ENCODE measurements at places on chromosomes 5 and 9.

- no peak for DNase-seq
Observed at GRCh38 chr9:137265496-137266161, 10.5 kb downstream of the NELFB start.

DNA sequence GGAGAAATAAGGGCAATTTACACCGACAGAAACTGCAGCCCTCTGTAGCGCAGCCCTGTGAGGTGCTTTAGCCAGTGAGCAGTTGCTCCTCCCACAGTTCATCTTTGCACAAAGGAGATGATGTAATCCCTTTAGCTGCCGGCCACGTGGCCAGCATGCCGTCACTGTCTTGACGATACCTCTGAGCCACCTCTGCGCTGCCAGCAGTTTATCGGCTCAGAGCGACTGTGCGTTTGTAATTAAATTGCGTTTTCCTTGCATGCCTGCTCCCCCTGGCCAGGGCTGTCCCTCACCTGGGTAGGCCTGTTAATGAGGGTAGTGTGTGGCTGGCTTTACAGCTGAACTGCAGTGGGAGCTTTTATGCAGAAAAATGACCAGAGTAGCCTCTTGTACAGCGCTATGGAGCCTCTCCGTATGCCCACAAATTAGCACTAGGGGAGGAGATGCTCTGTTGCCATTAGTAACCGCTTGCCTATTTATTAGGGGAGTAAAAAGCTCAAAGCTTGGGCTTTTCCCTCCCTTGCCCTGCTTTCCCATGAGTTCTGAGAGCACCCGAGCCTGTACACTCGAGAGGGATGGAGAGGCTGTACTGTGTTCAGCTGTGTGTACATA is 107.0 kb downstream of the TRIO start:
- DNase-seq, result peak; percentile 93

- DNase-seq, result peak; percentile 75
Observed at GRCh38 chr9:131748411-131748955, 8.6 kb upstream of the RAPGEF1 start.

DNA sequence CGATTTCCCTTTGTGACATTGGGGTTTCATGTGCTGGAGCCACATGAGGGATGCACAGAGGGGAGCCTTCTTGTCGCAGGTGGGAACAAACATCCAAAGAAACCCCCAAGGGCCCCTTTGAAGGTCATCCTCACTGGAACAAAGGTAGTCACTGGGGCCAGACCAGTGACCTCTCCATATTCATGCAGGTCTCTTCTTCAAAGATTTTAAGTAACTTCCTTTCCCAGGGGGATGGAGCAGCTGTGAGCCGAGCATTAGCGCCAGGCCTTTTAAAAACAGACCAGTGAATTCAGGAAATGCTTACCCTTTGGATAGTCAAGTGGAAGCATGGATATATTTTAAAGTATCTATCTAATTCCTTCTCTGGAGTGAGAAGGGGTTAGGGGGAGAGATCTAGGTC is 33.0 kb downstream of the DAPK1 start:
- DNase-seq, result no peak

DNA sequence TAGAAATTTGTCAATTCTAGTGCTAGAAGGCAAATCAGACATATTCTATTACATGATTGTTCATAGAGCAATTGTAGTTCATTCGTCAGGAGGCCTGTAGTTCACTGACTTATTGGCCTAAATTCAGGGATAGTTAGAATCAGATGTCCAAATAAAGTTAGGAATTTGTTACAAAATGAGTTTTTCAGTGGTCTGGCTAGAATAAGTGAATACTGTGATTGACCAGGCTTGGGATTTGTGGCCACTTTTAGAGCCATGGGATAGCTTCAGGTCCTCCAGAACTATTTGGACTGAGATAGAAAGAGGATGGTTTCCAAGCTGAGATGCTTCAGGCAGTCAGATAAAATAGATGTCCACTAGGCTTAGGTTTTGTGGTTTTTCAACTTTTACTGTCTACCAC is 199.1 kb upstream of the MPDZ start:
- DNase-seq, result no peak

GRCh38 chr9:35616681-35617459 is 1.3 kb downstream of the CD72 start:
- DNase-seq, result no peak

- DNase-seq, result no peak
Observed at GRCh38 chr5:172186114-172186695, 1.8 kb downstream of the STK10 start.

GRCh38 chr5:149442563-149443182 is 63.6 kb upstream of the IL17B start:
- DNase-seq, result peak; percentile 34

DNA sequence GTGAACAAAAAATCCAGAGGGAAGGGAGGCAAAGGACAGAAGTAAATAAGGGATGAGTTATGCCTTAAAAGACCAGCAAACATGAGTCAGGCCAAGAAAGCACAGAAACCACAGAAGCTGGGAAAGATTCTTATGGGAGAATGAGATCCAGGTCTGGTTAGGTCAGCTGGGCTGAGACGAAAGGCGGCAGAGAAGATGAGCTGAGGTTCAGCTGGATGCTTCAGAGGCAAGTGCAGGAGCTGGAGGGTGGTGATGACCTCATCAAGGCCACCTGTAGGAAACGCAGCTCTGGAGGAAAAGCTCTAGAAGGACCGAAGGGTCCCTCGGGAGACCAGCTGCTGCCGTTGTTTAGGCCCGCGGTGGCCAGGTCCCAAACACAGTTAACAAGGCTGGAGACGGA is 152.0 kb downstream of the MYO10 start:
- DNase-seq, result no peak

DNA sequence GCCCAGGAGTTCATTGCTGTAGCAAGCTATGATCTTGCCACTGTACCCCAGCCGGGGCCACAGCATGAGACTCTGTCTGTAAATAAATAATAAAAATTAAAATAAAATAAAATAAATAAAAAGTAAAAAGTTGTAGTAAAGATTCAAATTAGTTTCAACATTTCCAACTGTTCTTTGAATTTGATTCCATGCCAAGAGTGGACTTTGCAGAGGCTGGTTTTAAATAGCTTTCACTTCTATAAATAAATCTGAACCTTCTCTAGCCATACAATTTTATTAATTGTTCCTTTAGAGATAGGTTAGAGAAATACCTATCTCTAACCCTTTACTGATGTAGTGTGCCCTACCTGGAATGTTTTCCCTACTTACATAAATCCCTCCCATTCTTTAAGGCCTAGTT is 129.7 kb upstream of the SLIT3 start:
- no peak for DNase-seq

DNA sequence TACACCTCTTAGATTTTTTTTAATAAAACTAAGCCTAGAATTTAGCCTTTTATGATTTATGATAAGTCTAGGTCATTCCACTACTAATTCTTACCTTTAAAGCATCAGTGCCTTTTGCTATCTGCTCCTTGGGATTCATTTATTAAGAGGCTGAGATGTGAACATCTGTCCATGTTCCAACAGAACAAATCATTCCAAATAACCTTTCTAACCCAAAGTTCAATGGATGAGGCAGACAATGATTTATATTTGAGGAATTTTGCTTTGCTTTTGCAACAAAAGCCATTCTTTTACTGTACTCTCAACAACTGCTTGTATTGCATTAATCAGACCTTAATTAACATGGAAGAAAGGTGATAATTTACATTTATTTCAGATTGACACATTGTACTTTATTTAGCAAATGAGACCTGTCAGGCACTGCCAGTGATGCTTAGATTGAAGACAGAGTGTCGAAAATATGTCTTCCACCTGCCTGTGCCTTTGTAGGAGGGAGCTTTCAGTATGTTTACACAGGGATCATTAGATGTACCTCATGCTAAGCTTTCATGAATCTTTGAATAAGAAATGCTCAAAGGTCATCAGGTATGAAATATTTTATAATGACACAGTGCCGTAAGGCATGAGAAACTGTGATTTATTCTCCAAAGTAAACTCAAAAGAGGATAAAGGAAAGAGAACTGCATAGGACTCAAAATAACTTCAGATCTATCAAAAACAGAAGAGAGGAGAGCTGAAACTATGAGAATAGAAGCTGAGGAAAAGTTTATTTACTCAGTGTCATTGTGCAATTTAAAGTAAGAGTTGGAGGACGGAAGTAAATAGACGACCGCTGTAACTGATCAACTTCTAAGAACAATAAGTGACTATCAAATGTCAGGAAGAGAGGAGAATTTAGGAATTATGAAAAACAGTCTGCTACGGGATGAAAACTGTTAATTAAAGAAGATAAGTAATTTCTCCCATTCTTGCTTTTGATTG is 36.7 kb upstream of the IZUMO3 start:
- DNase-seq, result no peak

DNA sequence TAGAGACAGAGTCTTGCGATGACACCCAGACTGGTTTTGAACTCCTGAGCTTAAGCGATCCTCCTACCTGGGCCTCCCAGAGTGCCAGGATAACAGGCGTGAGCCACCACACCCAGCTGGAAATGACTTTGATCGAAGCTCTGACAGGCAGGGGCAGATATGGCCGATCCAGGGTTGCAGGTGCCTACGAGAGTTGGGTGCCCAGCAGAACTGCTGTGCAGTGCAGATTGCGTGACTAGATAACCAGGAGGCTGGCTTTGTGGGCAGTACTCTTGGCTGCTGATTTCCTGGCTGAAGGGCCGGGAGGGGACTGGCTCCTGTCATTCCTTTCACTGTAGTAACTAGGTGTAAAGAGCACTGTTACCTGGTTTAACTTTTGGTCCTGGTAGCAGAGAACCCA is 11.8 kb downstream of the TBC1D13 start:
- DNase-seq, result no peak

DNA sequence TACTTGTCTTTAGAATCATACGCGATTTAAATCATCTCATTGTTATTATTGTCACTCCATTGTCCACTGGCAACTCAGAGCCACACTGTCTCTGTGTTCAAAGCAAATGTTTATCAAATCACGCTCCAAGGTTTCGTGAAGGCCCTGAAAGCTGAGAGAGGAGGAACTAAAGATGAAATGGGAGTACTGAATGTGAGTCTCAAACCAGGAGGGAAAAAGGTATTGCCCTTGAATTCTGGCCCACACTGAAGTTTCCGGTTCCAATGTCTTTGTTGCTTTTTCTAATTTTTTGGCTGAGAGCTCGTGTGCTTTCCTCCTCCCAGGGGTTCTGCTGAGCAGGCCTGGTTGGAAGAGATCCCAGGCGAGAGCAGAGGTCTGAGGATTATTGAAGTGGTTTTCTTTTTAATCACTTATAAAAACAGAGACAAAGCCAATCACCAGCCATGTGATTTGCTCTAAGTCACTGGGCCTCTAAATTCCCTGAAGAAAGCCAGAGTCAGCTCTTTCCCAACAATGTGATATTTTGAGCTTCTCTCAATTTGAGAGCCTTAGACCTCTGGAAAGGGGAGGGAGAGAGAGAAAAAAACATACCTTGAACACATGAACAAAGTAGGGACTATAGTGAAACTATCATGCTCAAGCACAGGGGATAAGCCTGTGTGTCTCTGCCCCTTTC is 420.8 kb upstream of the GRAMD2B start:
- DNase-seq, result peak; percentile 31

GRCh38 chr5:91145333-91145620 is 237.8 kb downstream of the ARRDC3 start:
- DNase-seq, result no peak

DNA sequence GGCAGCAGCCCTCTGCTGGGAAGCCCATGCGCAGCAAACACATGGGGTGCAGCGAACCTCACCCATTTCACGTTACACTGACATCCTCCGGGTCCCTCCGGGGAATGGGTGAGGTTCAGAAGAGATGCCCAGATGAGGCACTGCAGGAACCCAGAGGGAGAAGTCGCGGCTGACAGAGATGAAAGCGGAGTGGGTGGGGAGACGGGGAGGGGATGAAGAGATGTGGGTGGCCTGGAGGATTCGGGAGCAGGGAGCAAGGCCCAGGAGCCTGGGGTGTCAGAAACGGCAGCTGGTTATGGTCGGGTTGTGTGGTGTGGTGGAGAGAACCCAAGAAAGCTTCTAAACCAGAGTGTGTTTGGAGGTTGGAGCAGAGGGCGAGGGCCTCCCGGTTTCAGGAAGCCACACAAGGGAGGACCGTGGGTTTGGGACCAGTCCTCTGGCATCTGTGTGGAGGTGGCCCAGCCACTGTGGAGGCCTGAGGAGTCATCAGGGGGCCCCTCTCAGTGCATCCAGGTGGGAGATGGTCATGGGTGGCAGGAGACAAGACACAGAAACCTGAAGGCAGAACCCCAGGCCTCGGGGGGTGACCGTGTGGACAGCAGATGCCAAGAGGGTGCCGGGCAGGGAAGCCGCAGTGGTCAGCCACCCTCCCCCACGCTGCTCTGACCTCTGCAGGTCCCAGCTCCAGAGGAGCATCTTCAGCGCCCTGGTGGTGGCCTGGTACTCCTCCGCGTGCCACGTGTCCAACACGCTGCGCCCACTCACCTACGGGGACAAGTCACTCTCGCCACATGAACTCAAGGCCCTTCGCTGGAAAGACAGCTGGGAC is 8.6 kb downstream of the UCK1 start:
- DNase-seq, result no peak

- DNase-seq, result no peak
Observed at GRCh38 chr9:126198854-126199253, 127.8 kb upstream of the MVB12B start.

GRCh38 chr5:35061211-35061770 is 13.5 kb upstream of the AGXT2 start:
- DNase-seq, result no peak

GRCh38 chr5:78519198-78519941 is 129.2 kb downstream of the LHFPL2 start:
- no peak for DNase-seq
